ENCODE measurements at places on chromosomes 5 and 9.

DNA sequence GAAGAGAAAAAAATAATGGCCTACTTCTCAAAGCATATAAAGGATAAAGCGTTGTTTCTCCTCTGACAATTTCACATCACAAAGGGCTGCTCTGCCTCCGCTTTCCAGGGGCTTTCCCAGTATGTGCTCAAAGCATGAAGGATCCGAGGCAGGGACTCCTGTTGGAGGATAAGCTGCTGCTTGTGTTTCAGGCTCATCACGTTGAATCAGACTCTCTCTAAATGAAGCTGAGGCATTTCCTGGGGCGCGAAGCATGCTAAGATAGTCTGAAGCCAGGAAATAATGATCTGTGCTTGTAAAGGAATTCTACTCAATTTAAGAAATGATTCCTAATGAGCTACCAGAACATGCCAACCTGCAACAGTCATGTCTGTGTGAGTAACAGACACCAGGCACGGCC lies 97.5 kb downstream of the MARCHF11 start:
- DNase-seq: no peak

DNA sequence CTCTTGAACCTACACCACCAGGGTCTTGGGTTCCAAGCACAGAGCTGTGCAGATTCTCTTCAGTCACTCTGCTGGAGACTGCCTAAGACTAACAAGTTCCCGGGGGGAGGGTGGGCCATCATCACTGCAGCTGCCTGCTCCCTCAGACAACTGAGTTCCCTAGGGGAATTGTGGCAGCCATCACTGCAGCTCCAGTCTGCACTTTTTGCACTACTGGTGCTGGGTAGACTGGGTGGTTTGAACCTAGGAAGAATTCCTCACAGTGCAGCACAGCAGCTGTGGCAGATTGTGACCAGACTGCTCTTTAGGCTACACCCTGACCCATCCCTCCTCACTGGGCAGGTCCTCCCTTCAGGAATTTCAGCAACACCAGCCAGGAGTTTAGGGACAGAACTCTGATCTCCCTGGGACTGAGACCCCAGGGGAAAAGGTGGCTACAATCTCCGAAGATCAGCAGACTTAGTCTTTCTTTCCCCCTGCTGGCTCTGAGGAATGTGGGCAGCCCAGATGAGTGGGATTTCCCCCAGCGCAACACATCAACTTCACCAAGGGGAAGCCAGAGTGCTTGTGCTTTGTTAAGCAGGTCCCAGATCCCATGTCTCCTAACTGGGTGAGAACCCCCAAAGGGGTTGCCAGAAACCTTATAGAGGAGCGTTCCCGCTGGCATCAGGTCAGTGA lies 30.9 kb upstream of the RGMB start:
- no peak for DNase-seq

DNA sequence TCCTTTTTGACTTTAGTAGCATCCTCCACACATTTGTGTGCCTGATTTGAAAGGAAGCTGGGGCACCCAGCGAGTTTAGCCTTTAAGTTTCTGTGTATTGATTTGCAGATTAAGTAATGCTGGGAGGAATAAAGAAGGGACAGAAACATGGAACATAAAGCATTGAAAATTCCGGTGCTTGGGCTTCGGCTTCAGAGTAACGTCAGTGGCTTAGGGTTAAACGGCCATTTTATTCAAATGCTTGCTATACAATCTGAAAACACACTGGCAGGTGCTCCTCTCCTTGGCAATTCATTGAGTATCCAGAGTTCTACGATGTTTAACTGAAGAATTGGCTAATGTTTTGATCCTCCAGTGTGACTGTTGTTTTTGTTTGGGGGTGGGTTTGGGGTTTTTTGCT lies 58.0 kb upstream of the FSD1L start:
- no peak for DNase-seq

DNA sequence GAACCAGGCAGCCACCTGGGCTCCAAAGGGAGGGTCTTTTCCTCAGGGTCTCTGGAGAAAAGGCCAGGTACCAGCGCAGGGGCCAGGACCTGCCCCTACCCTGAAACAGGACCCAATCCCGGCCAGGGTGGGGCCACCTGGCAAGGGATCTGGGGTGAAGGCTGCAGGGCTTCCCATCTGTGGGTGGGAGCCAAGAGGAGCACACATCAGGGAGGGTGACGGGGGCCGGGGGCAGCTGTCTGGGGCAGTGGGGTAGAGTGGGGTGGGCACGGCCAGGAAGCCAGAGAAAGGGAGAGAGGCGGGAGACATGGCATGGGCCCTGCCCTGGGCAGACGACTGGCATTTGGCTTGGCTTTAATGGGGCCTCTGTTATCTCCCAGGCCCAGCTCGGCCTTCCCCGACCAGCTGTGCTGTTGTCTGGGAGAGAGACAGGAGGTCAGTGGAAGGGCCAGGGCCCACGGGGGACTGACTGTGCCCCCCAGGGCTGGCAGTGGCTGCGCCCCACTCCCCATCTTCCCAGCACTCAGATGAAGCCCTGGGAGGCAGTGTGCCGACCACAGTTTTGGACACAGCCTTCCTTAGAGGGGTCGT lies 57.2 kb upstream of the RNF130 start:
- no peak for DNase-seq

DNA sequence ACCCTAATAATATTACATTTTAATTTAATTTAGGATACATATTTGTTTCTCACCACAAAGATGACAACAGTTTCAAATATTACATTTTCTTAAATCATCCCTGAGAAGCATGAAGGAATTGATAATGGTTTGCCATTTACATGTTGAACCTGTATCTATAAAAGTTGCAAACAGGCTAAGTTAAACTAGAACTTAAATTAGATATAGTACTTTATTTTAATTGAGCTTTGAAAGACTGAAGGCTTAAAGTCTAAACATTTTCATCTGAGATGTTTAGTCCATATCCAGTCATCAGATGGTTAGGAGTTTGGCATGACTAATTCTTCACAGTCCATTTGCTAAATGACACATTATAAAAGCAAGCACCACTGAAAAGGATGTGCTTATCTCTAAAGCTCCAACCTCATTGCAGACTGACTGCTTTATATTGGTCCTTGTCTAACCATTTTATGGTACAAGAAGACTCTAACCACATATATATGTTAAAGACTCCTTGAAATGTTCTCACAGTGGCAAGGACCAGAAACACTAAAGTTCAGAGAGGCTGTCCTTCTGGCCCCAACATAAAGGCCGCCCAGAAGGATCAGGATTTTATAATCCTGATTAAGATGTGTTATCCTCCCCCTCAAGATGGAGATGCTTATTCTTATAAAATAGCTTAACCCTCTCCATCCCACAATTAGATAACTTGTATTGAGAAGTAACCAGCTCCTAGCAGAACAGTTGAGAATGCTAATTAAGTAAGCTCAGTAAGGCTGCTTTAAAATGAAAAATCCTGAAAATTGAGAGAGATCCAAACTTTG lies 25.8 kb downstream of the WNT8A start:
- DNase-seq: no peak

DNA sequence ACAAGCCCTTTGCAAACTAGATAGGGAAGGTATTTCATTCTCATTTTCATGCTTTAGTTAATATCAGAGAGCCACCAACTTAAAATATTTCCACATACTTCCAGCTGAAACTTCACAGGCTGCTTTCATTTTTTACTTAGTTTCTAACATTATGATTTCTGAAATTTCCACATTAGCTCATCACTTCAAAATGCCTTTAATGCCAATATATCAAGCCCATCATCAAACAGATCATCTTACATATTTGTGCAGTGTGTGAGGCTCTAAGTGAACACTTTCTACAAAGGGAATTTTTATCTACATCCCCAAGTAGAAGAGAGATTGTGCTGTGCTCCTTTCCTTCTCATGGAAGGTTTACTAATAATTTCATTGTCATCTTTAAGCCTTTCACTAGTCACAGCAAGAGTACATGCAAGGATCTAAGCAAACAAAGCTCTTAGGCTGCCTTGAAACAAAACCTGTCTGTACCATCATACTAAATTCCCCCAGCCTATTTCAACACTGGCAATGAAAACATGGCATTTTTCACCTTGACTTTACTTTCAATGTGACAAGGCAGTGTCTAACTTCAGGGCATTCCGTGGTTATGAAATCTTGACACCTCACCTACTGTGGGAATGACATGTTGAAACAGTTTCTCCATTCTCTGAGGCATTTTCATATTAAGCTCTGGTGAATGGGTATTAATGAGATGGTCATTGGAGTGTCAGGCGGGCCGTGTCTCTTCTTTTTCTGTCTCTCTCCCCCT lies 45.4 kb downstream of the PPP2R2B start:
- DNase-seq: no peak

GRCh38 chr9:98326459-98327248 lies 71.2 kb upstream of the TBC1D2 start:
- DNase-seq: no peak

DNA sequence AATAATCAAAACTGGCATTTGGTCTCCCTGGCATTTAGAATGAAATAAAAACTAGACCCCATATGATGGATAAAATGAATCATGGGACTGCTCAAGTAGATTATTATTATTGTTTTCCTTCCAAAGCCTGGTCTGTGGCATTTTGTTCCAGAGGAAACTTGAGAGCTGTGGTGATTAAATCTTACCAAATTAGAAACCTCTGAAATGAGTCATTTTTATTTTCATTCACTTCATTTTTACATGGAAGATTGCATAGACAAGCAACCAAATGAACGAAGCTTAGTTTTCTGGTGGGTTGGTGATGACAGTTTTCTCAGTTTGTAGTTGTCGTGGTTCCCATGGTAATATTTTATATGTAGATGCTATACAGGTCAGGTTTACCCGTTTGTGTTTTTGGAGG lies 23.4 kb downstream of the PAM start:
- DNase-seq: no peak

- DNase-seq: no peak
These were observed 420.8 kb downstream of the MTRR start for GRCh38 chr5:8289779-8290178.

GRCh38 chr9:346111-346571 lies 131.5 kb downstream of the DOCK8 start:
- no peak for DNase-seq

DNA sequence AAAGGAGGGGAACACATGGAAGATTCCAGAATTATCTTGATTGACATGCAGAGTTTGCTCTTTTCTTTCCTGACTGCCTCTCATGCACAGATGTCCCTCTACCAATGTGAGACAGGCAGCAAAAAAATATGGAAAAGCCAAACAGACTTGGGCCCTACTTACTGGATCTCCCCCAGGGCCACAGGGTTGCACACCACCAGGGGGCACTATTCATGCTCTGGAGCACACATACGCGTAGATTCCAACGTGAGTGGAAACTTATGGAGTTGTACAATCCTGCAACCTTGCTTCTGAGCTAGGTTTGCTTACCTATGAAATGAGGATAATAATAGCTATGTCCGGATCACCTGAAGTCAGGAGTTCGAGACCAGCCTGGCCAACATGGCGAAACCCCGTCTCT lies 319.5 kb downstream of the ARHGEF28 start:
- no peak for DNase-seq

GRCh38 chr5:91283899-91284298 lies 99.2 kb downstream of the ARRDC3 start:
- no peak for DNase-seq

DNA sequence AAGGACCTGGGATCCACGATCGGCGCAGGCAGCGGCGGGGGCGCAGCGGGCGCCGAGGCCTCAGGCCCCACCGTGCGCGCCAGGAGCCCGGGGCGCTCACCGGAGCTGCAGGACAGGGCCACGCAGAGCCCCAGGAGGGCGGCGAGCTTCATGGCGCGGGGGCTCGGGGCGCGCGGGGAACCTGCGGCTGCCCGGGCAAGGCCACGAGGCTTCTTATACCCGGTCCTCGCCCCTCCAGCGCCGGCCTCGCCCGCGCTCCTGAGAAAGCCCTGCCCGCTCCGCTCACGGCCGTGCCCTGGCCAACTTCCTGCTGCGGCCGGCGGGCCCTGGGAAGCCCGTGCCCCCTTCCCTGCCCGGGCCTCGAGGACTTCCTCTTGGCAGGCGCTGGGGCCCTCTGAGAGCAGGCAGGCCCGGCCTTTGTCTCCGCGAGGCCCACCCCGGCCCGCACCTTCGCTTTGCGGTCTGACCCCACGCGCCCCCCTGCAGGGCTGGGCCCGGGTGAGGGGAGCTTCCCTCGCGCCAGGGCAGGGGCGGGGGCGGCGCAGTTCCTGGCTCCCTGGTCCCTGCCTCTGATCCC lies at the start of gene SCGB3A1:
Gene SCGB3A1 (minus strand): TSS at position 189 of the 577 bp plus-strand sequence. CDS start 37 bp downstream, at position 152.
- no peak for DNase-seq

- DNase-seq: no peak
These were observed 158.5 kb downstream of the TRPM3 start for GRCh38 chr9:70962761-70963440.

GRCh38 chr9:36249189-36249588 lies 9.1 kb downstream of the GNE start:
- no peak for DNase-seq

- no peak for DNase-seq
These were observed 268.0 kb downstream of the BNC2 start for GRCh38 chr9:16602494-16602893.

GRCh38 chr5:95392593-95393182 lies 1.5 kb downstream of the FAM81B start:
- DNase-seq: no peak

DNA sequence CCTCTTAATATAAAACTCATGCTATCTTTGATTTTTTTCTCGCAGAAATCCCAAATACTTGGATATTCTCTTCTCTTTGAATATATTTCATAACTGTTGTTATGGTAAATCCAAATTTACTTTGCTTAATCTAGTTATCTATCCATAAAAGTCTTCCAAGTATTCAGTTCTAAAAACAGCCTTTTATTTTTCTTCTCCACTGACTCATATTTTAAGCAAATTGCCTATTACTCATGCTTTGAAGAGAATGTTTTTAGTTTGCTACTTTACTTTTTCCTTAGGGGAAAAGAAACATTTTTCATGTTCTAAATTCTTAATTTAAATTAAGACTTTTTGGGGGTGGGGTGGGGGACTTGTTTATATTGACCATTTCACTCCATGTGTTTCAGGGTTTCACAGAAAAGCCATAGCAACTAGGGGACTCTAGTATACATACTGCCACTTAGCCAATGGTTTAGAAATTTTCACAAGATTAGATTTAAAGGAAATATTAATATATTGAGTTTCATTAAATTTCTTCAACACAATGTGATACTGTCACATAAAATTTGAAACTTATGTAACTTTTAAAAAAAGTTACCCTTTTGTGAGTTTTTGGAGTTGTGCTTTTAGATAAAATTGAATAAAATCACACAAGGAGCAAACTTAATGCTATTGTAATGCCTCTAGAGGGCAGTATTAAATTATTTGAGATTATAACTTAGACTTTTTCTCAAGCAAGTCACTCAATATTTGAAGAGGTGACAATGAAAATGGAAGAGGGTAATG lies 545.8 kb upstream of the ARRDC3 start:
- no peak for DNase-seq

GRCh38 chr9:76266649-76267283 lies 127.5 kb downstream of the RFK start:
- no peak for DNase-seq

DNA sequence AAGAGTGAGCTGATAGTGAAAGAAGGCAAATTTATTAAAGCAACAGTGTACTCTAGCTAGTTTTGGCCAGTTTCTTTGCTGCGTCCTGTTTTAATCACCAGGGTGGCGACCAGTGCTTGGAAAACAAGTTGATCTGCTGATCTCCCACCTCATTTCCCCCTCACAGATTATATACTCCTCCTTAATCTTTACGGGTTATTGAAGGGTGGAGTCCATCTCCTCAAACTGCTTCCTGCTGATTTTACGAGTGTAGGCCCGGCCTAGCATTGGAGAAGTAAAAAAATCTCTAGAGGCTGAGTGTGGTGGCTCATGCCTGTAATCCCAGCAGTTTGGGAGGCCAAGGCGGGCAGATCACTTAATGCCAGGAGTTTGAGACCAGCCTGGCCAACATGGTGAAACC lies 14.0 kb upstream of the CFAP95 start:
- no peak for DNase-seq
